Lung microvascular endothelial cell (primary cell): ENCODE measurements at places on chromosomes 3 and 15. TPM values are rescaled to one million over a fixed set of nuclear protein-coding genes. Genes with fewer than 3 reads are reported as not detected.
A peak's percentile ranks its signal among the peaks of the same experiment; 100 is the strongest.

- no peak for DNase-seq
Observed at GRCh38 chr3:101518421-101518871, 5.4 kb upstream of the SENP7 start.

DNA sequence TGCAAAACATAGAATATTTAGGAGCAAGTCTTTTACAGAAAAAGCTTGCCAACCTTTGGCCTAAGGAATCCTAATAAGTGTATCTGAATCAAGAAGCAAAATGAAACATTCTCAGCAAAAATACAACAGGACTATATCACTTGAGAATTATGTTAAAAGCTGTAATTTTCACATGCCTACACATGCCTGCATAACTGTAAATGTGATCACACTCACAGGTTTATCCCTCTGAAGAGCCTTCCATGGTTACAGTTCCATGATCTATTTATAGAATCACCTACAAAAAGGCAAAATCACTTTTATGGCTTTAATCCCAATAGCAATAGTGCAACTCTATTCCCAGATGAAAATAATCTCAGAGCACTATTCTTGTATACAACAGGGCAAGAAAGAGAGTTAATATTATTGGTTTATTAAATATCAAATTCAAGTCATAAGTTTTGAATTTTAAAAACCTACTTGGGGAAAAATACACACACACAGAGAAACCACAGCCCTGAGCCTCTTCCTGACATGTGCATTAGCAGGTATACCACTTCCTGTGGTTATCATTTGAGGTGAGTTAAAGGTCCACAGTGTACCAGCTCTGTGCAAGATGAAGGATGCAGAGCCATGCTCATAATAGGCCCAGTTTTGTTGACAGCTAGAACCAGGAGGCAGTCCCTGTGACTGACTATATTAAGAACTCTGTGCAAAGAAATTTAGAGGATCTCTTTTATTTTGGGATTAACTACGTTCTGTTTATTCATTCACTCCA lies 252.5 kb upstream of the TGFBR2 start:
- no peak for DNase-seq

DNA sequence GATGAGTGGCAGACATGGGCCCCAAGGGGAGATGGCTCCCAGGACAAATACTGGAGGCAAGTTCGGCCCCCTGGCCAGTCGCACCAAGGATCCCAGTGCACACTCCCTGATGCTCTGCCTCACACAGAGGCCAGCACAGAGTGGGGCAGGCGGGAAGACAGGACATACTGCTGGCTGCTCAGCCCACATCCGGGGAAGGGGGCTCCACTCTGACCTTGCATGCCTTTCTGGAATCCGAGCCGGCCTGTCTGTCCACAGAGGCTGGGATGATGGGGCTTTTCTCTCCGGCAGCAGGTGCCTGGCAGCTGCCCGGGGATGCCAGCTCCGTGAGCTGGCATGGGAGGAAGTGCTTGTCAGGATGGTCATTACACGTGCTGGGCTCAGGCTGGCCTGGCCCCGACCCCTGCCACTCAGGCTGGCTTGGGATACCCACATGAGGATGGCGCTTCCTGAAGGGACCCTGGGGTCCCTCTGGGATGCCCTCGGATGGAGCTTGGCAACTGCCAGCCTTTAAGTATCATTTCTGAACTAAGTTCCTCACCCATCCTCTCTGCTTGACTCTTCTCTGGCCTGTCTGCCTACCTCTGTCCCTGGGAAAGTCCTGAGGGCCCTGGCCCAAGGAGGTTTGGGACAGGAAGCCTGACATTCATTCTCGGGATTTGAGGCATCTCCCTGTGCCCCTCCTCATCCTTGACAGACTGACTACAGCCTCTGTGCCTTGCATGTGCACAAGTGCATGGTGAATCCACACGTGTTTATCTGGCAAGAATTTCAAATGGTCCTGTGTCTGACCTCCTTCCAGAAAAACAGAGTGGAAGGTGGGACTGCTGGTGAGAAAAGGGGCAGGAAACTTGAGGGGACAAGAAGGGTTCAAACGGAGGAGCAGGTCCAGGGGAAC lies 46.5 kb downstream of the EXOG start:
- peak; percentile 17 for DNase-seq

DNA sequence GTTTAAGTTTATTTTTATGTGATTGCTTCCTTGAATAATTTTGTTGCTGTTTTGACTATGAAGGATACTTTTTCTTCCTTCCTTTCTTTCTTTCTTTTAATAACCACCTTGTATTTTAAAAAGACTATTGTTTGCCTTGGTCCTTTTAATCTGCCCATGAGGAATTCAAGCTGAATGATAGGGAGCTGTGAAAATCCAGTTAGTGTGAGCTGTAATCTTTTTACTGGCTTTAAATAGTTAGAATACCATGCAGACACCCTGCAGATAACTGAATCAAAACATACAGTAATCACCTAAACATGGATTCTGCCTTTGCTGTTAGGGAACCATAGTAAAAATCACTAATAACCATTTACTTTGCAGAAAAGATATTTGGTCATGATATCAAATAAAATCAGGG lies 110.7 kb downstream of the RSRC1 start:
- no peak for DNase-seq

DNA sequence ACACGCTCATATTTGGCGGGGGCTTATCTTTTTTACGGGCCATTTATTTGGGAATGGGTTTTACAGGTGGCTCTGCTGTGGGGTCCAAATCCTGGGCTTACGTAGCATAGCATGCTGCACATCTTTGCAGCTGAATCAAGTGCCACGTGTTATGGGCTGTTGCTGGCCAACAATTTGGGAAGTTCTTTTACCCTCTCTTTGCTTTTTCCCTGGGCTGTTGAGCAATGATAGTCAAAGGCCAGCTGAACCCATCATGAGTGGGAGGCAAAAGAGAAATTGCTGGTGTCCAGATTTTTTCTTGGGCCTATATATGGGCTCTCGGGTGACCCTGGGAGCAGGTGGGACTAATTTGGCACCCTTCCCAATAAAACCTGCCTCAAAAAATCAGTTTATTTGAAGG lies 209.3 kb upstream of the SATB1 start:
- DNase-seq, result no peak

GRCh38 chr3:72347819-72348319 lies 500.4 kb downstream of the SHQ1 start:
- peak; percentile 88 for DNase-seq

DNA sequence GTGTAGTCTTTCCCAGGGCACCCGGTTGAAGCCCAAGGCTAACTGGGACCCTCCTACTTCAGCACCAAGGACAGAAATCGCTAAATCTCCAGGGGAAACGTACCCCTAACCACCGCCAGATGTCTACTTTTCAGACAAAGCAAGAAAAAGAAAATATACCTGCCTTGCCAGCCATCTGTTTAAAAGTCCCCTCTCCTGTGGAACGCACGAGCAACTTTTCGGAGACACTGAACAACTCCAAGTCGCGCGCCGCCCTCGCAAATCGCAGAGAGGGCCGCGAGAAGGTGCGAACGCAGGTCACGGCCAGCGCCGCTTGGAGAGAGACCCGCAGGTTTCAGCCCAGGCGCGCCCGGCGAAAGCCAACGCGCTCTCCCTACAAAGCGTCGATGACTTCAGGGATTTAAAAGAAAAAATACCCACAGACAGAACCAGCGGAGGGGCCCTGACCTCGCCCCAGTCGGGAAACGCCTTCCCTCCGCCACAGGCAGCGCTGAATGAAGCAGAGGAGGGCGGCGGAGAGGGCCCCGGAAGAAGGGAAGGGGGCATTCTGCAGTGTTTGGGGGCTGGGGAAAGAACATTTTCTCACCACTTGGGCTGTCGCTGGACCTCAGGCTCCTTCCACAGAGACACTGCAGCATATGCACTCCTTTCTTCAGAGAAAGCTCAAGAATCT lies 213.1 kb downstream of the FGF12 start:
- DNase-seq, result peak; percentile 47

DNA sequence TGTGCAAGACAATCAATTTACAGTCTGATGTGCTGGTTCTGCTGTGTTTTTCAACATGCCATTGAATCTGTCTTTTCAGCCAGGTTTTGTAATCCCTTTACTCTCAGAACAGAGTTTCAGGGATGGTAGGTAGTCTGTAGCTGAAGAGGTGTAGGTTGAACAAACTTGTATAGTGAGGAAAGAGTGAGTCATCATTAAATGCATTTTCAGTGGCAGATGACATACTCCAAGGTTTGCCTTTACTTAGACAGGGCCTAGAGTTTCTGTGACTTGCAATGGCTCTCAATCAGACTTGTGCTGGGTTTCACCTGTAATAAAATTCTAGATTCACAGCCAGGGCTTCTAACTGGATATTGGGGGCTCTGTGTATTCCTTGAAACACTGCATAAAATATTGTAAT lies 94.6 kb downstream of the CYP19A1 start:
- no peak for DNase-seq

DNA sequence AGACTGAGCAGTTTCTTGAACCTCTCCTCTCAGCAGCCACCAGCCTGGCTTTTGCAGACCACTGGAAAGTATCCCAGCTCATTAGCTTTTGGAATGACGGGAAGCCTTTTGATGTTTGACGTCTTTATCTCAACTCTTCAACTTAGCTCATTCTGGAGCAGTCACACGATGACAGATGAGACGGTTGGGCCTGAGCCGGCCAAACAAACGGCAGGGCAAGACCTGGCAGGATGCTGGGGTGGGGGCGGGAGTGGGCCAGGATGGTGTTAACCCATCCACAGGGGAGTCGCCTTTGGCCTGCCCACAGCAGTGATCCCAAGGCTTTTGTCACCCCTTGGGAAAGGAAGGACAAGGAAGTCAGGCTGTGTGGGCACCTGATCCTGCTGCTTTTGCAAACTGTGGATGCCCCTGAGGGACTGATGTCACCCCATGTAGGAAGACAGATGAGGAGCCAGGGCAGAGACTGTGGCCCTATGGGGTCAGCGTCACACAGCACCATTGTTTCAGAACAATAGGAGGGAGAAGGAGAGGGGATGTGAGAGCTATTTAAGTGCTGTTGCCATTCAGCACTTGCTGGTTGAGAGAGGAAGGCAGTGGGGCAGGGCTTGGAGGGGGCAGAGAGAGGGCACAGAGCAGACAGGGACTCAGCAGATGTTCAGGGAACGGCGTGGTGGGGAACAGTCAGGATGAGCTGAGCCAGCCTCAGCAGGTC lies 121.9 kb upstream of the CTDSPL start:
- peak; percentile 93 for DNase-seq

GRCh38 chr3:55795746-55796145 lies 308.6 kb upstream of the WNT5A start:
- no peak for DNase-seq

- DNase-seq, result no peak
Observed at GRCh38 chr3:15825016-15825415, 27.2 kb upstream of the ANKRD28 start.

Gene ECE2
- not detected in 2 replicates for total RNA-seq

Gene CFAP100
- not detected in 2 replicates for total RNA-seq

Gene PCBP4
- total RNA-seq, result 15.0 and 19.2 TPM in 2 replicates
